Neuronal stem cell (in vitro differentiated cells): ENCODE measurements at places on chromosomes 7 and 10.

- DNase-seq: no peak
Measured at GRCh38 chr7:17305387-17306171, 7.1 kb downstream of the AHR start.

- no peak for DNase-seq
Measured at GRCh38 chr10:123451618-123452245, 214.4 kb upstream of the GPR26 start.

DNA sequence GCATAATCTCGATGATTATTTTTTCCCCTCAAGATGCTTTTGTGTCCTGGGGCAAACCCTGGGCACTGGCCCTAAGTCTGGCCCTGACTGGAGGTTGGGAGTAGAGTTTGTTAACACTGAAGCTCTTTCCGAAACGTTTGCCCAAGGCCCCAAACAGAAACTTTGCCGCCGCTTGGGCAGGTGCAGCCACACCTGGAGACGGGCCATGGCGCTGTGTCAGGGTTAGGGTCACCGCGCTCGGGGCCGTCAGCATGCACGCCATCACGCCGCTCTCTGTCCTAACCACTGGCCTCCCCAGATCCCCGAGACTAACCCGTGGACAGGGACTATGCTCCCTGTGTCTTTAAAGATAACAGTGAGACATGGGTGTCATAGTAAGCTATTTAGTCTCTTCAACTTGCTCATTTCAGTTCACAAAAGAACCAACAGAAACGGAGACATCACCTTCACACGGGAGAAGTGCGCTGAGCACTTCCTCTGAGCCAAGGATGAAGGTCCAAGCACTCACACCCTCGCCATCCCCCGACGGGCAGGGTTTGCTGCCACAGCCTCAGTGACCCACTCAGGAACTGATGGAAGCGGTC lies 85.3 kb upstream of the DIP2C start:
- DNase-seq: no peak

GRCh38 chr7:8413600-8413999 lies 19.8 kb upstream of the NXPH1 start:
- DNase-seq: no peak

DNA sequence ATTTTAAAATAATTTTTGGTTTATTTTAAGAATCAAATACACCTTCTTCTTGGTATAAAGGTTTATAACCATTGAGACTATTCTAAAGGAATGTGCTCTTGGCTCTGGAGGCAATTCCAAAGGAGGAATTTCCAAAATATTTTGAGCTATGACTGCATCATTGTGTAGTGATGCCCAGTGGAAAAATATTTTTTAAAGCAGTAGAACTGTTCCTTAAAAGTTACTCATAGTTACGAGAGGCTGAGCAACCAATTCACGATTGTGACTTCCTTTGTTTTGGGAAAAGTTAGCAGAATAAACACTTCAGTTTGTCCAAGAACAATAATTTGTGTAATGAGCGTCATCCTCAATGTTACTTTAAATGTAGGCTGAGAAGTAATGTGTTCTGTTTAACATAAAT lies 233.6 kb downstream of the BAMBI start:
- no peak for DNase-seq

- DNase-seq: peak; percentile 17
Measured at GRCh38 chr10:20233423-20233822, 417.2 kb downstream of the PLXDC2 start.

DNA sequence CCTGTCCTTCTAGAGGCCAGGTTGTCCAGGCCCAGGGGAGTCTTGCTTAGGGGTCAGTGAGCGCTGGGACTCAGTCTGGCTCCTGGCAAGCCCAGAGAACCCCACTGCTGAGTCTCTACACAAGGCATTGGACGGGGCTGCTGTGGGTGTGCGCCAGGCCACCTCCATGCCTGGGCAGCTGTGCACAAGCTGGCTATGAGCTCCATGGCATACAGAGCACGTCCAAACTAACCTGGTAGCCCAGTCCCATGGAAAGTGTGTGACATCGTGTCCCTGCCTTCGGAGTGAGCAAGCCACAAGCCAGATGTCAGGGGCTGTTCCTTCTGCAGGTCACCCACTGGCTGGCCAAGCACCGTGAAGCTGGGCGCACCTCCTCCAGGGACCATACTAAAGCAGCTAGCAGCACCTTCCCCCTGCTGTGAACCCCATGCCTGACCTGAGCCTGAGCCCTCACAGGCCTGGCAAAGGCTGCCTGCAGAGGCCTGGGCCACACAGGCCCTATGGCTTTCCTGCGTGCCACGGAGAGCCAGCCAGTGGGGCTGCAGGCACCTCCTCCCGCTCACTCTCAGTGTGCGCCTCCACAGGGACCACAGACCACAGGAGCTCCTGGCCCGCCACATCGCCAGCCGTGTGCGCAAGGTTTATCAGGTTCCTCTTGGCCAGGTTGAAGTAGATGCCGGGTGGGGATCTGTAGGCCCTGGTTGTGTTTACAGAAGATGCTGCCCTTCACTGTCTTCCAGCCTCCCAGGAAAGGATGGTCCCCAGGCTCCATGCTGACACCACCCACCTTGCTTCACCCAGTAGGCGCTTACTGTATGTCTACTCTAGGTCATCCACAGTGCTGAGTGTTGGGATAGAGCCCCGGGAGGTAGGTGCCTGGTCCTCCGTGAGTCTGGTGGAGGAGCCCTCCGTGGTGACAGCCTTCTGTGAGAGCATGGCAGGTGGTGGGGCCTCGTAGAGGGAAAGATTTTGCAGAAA lies 219.7 kb downstream of the EBF3 start:
- no peak for DNase-seq

DNA sequence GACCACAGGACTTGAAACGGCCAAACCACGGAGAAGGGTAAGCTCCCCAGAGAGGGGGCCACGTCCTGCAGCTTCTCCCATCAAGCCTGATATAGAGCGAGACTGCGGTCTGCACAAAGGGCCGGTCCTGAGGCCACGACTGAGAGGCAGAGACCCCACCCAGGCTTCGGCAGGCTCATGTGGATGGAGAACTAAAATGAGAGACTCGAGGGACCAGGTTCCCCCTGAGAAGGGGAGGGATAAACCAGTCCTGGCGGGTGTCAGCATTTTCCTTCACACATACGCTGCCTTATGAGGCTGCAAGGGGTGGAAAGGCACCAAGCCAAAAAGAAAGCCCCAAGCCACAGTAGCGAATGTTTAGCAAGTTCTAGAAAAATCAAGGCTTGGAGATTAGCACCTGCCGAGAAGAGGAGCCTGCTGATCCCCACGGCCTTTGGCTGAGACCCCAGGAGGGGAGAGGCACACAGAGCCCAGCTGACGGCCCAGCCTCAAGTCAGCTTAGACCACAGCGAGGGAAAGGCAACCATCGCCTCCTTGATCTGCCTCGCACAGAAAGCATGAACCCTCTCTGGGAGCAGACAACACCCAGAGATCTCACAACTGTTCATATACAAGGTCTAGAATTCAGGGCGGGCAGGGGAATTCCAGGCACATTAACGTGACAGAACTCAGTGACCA lies 92.6 kb upstream of the RNF32 start:
- no peak for DNase-seq

DNA sequence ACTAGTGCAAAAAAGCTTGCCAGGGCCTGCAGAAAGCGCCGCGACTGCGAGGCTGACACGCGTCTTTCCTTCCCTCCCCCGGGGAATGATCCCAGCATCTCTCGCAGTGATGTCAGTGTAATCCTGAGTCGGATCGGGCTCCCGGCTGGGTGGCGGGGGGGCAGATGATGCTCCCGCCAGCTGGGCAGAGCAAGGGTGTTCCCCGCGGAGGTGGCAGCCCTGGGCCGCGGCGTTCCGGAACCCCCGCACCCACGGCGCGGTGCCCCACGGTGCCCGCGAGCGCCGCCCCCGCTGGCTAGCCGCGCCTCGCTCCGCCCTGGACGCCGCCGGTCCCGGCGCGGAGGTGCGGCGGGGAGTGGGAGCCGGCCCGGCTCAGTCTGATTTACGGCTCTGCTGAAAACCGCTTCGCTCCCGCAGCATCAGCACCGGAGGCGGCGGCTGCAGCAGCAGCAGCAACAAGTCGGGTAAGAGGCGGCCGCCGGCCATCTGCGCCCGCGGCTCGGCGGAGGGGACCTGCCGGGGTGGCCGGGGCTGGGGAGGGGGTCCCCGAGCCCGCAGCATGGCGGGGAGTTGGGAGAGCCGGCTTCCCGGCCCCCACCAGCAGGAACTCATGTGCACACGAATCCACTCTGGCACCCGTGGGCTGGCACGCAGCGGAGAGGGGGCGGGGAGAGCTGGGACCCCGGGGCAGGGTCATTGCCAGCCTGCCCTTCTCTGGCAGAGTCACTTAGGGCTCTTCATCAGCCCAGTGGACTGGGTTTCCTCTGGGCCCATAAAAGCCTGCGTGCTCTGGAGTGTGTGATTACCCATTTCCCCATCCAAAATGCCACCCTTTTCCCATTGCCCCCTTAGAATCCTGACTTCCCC lies at the start of gene ZNF365:
Gene ZNF365, plus strand, starts transcription at position 375 of the 867 bp plus-strand sequence. CDS start 1,825 bp downstream, outside the sequence.
- peak; percentile 46 for DNase-seq

DNA sequence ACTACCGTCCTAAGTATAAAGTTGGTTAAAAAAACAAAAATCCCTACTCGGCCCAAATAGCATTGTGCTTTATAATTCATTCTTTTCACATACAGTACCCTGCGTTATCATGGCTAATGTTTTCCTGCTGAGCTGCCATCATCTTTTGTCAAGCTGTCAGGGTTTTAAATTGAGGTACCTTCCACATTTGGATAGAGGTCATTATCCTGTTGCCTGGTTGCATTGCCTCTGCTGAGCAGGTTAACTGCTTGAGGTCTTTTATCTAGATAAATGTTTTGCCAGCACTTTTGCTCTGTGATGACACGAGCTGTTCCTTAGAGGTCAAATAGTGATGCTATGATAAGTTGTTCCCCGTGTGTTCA lies 94.4 kb upstream of the FZD1 start:
- no peak for DNase-seq

DNA sequence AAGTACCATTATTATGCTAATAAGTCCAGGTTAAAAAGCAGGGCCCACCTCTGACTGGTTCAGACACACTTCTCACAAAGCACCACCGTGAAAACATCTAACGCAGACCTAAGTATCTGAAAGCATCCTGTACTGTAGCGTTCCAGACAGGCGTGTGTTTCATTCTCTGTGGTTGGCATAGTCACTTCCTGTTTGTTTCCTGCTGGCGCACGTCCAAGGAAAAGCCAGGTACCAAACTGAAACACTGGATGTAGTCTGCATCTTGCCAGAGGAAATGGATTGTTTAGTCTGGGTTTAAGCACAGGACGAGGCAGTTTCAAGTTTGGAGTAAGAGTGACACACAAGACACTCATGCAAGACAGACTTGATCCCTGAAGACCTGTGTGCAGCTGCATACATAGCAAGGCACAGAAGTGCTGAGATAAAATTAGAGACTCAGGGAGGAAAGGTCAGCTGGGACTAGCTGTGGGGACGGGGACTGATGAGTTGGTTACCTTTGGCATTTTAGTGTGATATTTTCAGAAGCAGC lies 23.3 kb downstream of the BPGM start:
- no peak for DNase-seq

- no peak for DNase-seq
Measured at GRCh38 chr7:23247603-23248335, 1.2 kb downstream of the GPNMB start.

DNA sequence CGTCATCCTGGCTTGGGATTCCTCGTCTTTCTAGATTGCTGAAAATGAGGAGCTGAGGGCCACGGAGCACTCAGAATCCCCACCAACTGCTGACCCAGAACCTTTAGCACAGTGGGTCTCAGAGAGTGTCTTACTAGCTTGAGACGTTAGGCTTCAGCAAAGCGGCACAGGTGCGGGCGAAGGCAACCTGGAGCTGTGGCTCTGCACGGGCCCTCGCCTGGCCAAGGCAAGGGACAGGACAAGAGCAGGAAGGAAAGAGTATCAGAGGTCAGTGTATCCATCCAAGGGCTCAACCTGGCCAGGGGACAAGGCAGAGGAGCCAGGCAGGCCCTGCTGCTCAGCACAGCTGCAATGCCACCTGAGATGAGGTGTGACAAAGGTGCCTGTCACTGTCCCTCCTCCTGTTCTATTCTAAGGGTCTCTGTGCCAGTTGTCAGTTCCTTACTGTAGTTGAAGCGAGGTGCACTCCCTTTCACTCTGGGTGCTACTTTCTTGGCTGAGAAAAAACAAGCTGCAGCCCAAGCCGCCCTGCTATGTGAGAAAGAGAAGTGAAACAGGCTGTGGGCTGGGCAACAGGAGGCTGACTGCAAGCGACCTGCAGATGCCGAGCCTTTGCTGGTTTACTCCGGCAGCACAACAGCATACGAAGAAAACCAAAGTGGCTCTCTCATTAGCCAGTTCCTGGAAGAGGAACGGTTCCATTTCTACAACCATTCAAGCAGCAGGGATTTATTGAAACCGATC lies 33.3 kb upstream of the KDM7A start:
- no peak for DNase-seq

DNA sequence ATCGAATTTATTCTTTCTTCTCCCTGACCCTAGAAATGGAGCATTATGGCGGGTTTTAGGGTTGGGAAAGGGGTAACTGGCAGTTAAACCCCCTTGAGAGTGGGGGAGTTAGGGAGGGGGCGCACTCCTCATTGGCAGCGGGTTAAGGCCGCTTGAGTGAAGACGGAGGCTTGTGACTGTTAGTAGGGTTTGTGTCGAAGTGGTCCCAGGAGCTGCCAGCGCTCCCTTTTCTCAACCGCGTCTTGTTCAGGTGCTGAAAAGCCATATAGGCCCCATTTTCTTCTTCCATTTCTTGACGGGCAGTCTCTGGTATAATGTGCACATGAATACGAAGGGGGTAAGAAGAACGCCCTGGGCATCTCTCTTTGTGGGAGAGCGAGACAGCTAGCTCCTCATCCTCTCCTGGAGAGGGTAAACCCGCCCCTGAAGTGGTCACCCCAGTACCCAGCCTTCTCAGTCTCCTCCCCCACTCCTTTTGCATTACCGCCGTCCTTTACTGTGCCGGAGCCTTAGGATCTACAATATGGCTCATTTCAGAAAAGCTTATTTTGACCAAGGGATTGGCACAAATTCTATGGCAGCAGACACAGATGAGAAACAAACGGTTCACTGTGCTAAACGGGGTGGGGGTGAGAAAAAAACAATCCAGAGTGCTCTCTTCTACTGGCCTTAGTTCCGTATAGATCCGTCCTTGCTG lies 836 bp downstream of the KMT2E start:
- peak; percentile 51 for DNase-seq

GRCh38 chr7:39054731-39055130 lies 77.0 kb downstream of the POU6F2 start:
- DNase-seq: no peak

DNA sequence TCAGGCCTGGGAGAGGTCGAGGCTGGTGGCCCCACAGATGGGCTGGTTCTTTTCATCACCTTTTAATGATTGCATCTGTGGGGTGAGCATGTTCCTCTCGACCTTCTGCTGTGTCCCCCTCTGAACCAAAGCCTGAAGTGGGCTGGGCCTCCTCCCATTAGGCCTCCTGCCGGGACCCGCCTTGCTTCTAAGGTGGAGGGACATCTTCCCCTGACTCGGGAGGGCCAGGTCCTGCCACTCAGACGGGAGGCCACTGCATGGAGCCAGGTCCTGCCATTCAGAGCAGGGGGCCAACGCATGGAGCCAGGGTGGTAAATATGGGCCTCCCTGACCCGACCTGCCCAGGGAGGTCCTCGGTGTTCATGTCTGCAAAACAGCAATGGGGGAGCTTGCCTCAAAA lies 188.4 kb downstream of the EBF3 start:
- no peak for DNase-seq

- no peak for DNase-seq
Measured at GRCh38 chr7:48101968-48102367, 12.9 kb downstream of the UPP1 start.
